ENCODE measurements at places on chromosomes 13 and 19.

DNA sequence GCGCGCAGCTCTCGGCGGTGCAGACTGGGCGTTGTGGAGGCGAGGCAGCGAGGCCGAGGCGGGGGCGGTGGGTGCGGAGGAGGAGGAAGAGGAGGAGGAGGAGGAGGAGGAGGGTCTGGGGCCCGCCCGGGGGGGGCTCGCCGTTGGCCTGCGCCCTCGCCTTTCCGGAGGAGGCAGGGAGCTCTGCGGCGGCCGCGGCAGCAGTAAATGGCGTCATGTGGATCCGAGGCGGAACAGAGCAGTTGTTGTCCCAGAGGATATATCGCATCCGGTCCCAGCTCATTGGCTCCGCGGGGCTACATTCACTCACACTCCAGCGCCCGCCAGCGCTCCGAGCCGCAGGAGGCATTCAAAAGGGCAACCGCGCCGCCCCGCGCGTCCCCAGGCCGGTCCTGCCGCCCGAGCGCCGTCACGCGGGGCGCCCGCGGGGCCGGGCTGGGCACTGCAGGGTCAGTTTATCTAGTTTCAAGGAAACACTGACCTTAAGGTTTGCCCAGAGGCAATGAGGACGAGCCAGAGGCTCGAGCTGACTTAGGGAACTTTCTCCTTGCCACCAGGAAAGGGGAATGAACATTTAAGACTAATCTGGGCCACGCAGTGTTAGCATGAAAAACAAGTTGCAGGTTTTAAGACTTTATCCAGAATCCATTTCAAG lies at the start of gene SPRY2:
SPRY2 (minus strand) TSS at position 26 of the 655 bp plus-strand sequence. CDS start 3,421 bp downstream, outside the sequence.
- DNase-seq = peak; percentile 97

- peak; percentile 99 for DNase-seq
Observed at GRCh38 chr19:47663911-47664771, 49.1 kb upstream of the EHD2 start.

DNA sequence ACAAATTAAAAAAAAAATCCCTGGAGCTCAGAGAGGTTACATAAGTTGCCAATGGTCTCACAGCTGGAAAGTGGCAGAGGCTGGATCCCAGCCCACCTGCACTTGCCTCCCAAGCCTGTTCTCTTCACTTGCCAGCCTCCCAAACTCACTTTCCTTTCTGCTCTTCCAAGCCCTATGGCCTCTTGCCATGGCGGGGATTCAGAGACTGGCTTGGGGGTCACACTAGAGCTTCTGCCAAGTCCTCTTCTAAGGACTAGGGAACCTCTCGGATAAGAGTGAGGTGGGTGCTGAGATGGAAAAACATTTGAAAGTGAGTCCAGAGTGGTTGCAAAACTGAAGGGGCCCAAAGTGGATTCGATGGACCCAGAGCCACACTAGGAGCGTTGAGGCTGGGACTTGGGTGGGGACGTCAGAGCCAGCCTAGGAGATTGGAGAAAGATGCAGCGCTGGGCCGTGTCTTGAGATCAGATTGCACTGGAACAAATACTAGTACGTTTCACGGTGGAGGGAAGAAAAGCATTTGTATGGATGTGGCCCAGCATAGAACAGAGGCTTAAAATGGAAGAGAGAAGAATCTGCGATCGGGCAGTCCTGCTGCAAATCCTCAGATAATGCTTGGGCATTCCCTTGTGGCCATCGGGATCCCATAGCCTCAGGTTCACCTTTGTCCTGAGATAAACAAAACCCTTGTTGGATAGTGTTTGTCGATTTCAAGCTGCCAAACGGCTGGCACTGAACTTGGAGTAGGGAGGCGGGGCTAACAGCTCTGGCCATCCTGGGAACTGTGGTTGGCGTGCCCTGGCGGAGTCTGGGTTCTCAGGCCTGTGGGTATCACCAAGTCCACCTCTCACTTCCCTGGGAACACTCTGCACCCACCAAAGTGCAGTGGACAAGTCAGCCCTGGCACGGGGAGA lies 84.8 kb downstream of the ING1 start:
- no peak for DNase-seq

DNA sequence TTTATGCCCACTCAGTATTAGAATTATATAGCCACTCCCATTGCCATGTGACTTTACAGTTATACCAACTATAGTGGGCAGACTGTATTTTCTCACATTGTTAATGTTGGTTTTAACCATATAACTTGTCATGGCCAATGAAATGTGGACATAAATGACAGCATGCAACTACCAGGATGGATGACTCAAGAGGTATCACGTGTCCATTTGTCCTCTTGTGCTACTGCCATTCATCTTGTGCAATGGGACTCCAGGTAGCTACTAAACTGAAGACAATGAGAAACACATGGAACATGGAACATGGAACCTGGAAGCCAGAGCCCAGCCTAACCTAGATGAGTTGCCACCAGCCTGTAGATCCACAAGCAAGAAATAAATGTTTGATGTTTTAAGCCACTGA lies 242.7 kb upstream of the IPO5 start:
- DNase-seq = no peak

- peak; percentile 83 for DNase-seq
Observed at GRCh38 chr19:55113570-55114039, 3.8 kb downstream of the PPP1R12C start.

GRCh38 chr19:30006207-30006606 lies 64.2 kb downstream of the URI1 start:
- no peak for DNase-seq

- no peak for DNase-seq
Observed at GRCh38 chr19:39237200-39238184, 7.3 kb downstream of the IFNL3 start.

DNA sequence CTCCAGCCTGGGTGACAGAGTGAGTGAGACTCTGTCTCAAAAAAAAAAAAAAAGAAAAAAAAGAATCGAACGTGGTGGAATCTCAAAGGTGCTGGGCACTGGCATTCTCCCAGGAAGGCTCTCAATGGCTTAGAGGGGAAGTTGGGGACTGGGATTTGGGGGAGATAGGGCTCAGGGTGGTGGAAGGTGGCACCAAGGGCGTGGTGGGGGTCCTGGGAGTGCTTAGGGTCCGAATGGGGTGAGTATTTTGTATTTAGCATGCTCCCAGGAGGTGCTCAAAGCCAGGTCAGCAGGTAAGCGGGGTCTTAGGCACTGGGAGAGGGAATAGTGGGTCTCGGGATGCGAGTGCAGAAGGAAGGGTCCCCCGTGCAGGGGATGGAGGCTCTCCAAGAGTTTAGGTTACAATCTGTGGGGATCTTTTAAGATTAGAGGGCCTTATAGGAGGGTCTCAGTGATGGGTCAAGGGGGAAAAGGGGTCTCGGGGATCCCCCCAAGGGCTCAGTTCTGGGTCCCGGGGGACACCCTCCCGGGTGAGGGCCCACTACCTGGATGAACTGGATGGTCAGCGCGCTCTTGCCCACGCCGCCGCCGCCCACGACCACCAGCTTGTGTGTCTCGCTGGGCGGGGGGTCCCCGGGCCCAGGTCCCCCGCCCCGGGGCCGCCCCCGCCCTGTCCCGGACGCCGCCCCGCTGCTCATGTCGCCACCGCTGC lies 386 bp downstream of the RRAS start:
- no peak for DNase-seq

DNA sequence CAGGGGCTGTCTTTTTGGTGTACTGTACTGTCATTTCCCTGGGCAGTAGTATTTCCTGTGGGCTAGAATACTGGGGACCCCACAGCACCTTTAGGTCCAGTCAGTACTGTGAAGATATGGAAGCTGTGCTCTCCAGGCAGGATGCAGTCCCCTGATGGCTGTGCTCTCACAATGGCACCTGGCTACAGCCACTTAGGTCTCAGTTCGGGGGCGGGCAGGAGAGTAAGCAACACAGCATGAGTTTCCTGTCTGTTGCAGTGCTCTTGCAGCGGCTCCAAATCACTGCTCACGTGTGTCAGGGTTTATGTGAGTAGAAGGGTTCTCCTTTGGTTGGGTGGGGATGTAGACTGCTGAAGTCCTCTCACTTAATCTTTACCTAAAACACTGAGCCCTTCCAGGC lies 810.4 kb downstream of the DACH1 start:
- no peak for DNase-seq

Measured in fibroblast of skin of right biceps (primary cell).